ENCODE measurements at places on chromosomes 13 and 19.

- no peak for DNase-seq
Observed at GRCh38 chr13:96338030-96338429, 248.1 kb downstream of the HS6ST3 start.

DNA sequence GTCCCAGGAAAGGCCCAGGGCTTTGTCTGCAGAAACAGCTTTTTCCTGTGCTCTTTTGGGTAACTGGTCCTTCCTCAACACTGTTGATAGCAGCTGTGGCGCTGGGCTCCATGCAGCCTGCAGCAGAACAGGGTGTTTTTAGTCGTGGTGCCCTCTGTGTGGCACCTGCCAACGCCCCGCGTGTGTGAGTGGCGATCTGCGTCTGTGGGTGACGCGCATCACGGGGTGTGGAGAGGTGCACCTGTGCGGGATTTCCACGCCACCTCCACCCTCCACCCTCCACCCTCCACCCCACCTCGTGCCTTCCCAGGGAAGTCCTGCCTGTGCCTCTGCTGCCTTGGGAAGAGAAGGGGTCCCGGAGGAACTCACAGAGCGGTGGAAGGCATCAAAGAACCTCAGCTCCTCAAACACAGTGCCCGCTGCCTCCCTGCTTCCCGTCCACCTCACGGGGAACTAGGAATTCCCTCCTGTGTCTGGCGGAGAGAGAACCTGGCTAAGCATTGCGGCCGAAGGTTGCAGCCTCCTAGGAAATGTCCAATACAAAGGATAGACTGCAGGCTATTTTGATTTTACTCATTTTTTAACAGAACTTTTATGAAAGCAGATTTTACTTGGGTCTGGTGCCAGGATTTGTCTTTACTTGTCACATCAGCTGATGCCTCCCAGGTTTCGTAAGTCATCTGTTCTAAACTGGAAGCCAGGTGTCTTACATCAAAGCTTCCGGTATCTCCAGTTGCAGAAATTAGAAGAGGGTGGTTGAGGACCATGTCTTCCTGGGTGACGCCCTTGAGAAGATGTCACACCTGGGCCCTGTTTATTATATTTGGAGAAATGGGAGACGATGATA, 84.0 kb downstream of the ATP11A start:
- DNase-seq = no peak

DNA sequence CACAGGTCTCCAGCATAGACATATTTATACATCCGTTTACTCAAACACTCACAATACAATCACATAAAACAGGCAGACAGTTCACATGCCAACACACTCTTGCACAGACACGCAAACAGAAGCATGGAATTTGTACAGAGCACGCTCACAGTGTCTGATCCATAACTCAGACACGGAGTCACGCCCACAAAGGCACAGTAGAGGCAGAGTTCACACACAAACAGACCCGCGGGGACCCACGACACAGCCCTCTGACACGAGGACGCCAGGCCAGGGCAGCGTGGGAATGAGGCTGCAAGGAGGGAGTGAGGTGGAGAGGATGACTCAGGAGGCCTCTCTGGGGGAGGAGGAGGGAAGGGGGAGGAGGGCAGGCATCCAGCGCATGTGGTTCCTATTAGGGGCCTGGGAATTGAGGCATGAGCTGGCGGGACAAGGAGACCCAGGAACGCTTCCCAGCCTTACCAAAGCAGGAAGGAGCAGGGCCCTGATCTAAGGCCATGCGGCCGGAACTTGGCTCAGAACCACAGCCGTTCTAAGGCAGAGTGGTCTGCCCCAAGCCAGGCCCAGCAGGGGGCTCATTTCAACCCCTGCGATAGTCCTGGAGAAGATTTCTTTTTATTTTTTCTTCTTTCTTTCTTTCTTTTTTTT, 9.1 kb upstream of the OLFM2 start:
- DNase-seq = no peak

GRCh38 chr19:50820086-50820485, 3.5 kb downstream of the KLK1 start:
- DNase-seq = no peak

DNA sequence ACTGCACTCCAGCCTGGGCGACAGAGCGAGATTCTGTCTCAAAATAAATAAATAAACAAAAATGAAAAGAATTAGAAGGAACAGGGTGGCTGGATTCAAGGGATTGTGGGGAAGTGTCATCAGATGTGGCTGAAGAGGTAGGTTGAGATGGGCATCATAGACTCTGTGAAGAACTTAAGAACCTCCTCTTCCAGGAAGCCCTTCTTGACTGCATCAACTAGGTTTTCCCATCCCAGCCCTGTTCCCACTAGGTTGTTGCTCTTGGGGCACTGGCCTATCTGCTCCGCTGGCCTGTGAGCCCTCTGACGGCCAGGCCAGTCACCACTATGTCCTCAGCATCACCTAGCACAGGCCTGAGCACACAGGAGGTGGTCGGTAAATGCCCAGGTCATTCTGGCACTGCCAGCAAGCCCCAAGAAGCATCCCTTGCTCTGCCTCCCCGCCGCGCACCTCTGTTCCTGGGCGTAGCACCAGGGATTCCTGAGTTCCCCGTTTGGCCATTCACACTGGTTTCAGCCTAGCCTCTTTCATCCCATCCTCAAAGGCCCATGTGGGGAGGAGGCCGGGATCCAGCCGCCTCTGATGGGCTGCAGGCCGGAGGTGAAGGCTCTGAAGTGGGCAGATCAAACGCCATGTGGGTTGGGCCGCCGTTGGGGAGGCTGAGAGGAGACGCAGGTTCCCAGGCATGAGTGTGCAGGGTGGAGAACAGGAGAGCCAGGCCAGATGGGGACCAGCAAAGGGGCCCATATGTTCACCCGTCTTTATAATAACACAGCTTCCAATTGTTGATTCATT, 27.6 kb upstream of the SLC1A5 start:
- no peak for DNase-seq

- no peak for DNase-seq
Observed at GRCh38 chr19:57818378-57818777, 3.7 kb upstream of the ZNF552 start.

DNA sequence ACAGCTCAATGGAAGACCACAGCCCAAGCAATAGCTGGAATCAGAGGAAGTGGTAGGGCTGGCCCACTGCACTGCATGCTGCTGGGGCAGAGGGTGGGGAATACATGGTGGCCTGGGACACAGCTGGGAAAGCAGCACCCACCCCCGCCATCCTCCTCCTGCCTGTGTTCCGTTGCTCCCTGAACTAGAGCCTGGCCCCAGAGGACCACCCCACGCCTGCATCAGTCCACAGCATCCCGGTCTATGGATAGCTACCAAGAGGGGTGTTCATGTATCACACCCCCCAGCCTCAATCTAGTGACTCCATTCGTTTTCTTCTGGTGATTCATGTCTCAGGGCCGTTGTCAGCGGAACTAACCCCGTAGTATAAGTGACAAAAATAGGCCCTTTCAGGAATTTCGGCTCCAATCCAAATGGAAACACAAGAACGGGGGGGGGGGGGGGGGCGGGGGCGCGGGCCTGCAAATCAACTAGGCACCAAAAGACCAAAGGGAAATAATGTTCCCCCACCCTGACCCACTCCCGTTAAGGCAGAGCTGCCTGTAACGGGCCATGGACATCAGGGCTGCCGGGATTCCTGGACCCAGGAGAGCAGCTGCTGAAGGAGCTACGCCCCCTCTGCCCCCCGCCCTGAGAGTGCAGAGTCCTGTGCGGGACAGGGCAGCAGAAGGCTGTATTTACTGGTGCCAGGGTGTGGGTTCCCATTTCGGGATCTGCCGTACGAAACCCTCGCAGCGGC, 18.9 kb upstream of the EPHX3 start:
- no peak for DNase-seq

- no peak for DNase-seq
Observed at GRCh38 chr19:10535613-10536012, 8.1 kb upstream of the ATG4D start.

- no peak for DNase-seq
Observed at GRCh38 chr19:29400917-29401711, 124.7 kb upstream of the VSTM2B start.

DNA sequence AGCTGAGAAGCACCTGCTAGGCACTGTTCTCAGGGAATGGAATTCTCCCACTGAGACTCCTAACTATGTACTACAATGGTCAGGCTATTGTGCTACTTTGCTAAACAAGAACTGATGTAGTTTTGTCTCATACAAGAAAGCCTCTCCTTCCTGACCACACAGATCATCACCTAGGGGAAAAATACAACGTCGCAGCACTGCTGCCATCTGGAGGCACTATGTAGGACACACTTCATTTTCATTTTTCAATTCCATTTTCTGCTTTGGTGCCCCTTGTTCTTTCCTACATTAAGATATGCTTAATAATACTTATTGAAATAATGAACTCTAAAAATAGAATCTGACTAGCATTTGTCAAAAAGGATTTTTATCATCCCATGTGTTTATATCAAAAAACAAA, 21.1 kb downstream of the PROSER1 start:
- DNase-seq = no peak

DNA sequence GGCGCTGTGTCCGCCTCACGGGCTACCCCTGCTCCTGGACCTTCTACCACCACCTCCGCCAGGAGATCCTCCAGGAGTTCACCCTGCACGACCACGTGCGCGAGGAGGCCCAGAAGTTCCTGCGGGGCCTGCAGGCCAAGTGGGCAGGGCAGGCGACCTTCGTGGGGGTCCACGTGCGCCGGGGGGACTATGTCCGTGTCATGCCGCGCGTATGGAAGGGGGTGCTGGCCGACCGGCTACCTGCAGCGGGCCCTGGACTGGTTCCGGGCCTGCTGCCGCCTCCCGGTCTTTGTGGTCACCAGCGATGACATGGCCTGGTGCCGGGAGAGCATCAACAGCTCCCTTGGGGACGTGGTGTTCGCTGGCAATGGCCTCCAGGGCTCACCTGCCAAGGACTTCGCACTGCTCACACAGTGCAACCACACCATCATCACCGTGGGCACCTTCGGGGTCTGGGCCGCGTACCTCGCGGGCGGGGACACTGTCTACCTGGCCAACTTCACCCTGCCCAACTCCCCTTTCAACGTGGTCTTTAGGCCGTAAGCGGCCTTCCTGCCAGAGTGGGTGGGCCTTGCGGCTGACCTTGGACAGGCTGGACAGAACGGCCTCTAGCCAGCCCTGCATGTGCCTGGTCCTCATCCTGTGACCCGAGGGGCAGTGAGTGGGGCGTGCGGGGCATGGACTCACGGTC, 7.8 kb upstream of the NTN5 start:
- no peak for DNase-seq

DNA sequence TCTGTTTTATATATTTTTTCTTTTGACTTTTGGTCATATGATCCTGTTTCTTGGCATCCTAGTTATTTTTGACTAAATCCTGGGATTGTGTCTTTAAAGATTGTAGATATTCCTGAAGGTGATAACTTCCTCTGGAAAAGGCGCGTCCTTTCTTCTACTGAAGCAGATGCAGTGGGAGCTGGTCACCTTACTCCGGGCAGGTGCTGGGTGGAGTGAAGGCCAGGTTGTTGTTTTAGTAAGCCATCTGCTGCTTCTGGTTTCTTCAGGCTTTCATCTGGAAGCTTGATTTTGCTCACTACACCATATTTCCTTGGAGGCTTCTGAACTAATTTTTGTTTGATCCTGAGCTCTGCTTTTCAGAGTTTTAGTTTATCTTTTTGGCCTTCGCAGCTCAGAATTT, 21.5 kb downstream of the URI1 start:
- DNase-seq = no peak

DNA sequence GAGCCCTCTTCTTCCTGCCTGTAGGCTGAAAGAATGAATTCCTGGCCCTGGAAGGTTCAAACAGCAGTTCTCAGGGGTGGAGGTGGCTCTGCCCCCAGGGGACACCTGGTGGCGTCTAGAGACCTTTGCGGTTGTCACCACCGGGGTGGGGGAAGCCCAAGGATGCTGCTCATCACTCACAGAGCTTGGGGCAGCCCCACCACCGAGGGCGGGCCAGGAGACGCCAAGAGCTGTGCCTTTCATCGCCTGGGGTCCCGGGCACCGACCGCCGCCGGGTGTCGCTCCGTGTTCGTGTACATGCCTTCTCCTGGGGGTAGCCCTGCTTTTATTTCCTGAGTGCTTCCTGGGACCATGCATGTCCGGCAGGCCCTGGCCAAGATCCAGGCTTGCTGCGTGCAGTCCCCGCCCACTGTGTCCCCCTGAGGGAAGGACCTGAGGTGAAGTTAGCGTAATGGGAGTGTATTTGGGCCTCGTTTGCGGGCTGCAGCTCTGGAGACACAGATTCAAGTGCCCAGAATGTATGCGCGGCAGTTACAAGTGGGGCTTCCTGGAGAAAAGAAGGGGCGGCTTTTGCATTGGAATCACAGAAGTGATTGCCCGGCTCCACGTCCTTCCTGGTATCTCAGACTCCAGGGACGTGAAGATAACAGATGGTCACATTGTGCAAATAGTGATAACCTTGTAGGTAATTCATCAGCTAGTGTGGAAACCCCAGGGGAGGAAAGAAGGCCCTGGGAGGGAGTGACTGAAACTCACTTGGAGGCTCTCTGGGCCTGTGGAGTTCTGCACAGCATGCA, 7.8 kb downstream of the DOT1L start:
- DNase-seq = peak; percentile 79

DNA sequence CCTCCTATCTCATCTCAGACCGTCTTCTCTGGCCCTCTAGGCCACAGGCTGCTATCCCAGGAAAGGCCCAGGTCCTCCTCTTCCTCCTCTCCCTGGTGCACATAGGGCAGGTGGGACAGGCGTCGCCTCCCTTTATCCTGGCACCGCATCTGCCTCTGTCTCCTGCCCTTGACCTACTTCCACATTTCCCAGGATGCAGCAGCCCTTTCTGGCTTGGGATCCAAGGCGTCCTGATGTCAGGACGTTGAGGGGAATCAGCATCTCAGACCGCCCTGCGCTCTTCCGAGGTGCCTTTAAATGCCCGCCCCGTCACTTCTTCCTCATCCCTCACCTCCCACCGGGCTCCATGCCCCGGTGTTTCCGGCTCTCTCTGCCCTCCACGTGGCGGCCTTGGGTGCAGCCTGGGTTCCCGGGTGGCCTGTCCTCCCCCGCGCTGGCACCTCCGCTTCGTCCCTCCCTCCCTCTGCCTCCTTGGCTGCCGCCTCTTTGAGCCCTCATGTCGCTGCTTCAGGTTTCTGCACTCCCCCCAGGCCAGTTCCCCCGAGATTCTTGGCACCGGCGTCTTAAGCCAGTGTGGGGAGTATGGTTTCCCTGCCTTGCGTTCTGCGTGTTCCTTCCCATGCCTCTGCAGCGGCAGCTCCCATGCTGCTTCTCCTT, 66.3 kb downstream of the KDM4B start:
- no peak for DNase-seq

DNA sequence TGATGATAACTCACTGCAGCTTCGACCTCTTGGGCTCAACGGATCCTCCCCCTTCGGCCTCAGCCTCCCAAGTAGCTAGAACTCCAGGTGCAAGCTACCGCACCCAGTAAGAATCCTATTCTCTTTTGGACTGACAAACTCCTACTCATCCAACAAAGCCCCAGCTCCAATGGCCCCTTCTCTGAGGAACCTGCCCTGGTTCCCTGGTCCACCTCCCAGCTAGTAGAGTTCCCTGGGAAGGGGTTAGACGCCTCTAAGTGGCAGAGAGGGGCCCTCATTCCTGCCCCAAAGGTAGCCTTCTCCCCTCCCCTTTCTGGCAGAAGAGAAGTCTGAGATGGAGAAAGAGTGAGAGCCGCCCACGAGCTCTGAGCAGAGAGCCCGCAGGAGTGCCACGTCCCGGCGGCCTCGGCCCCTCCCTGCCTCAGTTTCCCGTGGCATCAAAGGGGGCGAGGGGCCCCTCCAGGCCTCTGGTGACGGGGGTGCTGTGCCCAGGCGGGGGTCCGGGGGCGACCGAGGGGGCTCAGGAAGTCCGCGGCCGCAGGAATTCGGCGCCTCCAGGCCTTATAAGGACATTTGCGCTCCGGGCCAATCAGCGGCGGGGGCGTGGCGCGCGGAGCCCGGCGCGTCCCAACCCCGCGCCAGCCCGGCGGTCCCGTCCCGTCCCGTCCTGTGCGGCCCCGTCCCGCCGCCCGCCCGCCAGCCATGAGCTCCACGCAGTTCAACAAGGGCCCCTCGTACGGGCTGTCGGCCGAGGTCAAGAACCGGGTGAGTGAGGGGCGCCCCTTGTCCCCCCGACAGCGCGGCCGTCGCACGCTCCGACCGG, at the start of gene CNN2:
CNN2 (plus strand) TSS at position 649 of the 823 bp plus-strand sequence; CDS start at position 703, 54 bp downstream.
- DNase-seq = peak; percentile 49
